ENCODE measurements at places on chromosomes 4 and X. TPM values are rescaled to one million over a fixed set of nuclear protein-coding genes. Genes with fewer than 3 reads are reported as not detected.

GRCh38 chr4:80526697-80527096 lies 191.2 kb downstream of the CFAP299 start:
- H3K4me1 ChIP-seq = no peaks in the 10 kb centered on the region
- no peaks in the 10 kb centered on the region for H3K36me3 ChIP-seq
- no peaks in the 10 kb centered on the region for H3K27me3 ChIP-seq
- no peak for DNase-seq
- H3K4me3 ChIP-seq = no peak overlapping the region
- H3K27ac ChIP-seq = no peak overlapping the region

- no peaks in the 10 kb centered on the region for H3K27me3 ChIP-seq
- no peak for DNase-seq
- H3K36me3 ChIP-seq = peaks cover 2% of the 10 kb centered on the region
- no peak overlapping the region for H3K4me3 ChIP-seq
- no peak overlapping the region for H3K27ac ChIP-seq
These were observed 67.8 kb downstream of the SLC34A2 start for GRCh38 chr4:25723409-25723808.

The SPON2 gene
- 2.3 TPM for total RNA-seq

- peak; percentile 2 for DNase-seq
- no peaks in the 10 kb centered on the region for H3K27me3 ChIP-seq
- no peaks in the 10 kb centered on the region for H3K36me3 ChIP-seq
- H3K4me1 ChIP-seq = no peaks in the 10 kb centered on the region
- H3K27ac ChIP-seq = no peak overlapping the region
- H3K4me3 ChIP-seq = no peak overlapping the region
These were observed 23.7 kb upstream of the FAM47B start for GRCh38 chrX:34918856-34919255.

DNA sequence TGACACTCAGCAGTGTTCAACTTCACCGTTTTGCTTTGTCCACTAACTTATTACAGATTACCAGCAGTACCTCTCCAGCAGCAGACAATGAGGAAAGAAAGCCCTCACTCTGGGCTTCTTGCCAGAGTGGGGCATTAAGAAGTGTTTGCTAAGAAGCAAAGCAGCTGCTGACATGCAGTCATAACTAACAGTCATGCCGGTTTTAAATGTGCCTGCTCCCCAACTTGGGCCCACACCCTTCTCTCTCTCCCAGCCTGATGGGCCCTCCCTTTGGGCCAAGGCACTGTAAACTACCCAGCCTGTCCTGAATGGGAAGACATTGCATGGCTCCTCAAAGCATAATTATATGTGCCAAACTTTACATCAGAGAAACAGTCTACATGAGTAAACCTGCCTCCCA lies 54.6 kb upstream of the HHIP start:
- H3K4me1 ChIP-seq = peaks cover 12% of the 10 kb centered on the region
- no peaks in the 10 kb centered on the region for H3K27me3 ChIP-seq
- no peak for DNase-seq
- peaks cover 4% of the 10 kb centered on the region for H3K36me3 ChIP-seq
- no peak overlapping the region for H3K27ac ChIP-seq

DNA sequence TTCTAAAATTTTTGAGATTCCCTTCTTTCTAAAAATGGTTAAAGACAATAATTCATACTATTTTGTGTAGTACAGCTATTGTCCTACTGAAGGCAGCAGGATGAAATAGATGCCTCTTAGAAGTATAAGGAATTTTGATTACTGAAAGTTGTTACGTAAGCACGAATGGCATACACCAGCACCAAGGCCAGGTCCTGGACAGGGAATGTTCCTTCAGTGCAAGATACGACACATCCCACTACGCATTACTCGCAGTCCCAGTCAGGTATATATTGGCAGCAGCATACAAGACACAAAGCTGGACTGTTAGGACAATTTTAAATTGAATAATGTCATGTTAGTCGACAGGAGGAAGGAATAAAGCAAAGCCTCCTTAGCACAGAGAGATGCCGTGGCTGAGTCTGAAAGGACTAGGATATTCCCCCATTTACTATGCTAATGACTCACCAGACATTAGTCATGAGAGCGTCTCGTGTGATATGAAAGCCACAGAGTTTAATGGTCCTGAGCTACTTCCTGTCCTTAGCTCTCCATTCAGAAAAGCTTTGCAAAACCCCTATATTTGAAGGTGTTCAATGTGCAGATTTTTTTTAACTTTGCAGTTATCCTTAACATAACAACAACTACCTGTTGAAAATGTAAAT lies 504.3 kb downstream of the FAM133A start:
- no peak for DNase-seq
- no peaks in the 10 kb centered on the region for H3K36me3 ChIP-seq
- no peak overlapping the region for H3K4me3 ChIP-seq
- no peaks in the 10 kb centered on the region for H3K27me3 ChIP-seq

GRCh38 chrX:109926743-109927662 lies 75.9 kb upstream of the TMEM164 start:
- no peaks in the 10 kb centered on the region for H3K4me1 ChIP-seq
- H3K36me3 ChIP-seq = no peaks in the 10 kb centered on the region
- DNase-seq = no peak
- H3K27ac ChIP-seq = peak overlapping the region; percentile 84
- H3K27me3 ChIP-seq = no peaks in the 10 kb centered on the region

All from neural crest cell (in vitro differentiated cells).